NCI-H82 (cell line): ENCODE measurements at places on chromosomes 11 and 22.

DNA sequence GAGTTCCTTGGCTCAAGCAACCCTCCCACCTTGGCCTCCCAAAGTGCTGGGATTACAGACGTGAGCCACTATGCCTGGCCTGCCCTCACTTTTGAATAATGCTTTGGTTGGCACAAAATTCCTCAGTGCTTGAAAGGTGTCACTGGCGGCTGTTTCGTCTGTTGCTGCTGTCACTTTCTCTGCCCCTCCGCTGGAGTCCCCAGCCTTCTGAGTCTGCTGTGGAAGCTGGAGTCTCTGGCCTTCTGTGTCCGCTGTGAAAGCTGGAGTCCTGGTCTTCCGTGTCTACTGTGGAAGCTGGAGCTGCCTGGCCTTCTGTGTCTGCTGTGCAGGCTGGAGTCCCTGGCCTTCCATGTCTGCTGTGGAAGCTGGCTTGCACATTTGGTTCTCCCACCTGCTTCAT is 4.9 kb upstream of the KRTAP5-1 start:
- DNase-seq: no peak

GRCh38 chr11:49151211-49151610 is 57.2 kb downstream of the FOLH1 start:
- no peak for DNase-seq

DNA sequence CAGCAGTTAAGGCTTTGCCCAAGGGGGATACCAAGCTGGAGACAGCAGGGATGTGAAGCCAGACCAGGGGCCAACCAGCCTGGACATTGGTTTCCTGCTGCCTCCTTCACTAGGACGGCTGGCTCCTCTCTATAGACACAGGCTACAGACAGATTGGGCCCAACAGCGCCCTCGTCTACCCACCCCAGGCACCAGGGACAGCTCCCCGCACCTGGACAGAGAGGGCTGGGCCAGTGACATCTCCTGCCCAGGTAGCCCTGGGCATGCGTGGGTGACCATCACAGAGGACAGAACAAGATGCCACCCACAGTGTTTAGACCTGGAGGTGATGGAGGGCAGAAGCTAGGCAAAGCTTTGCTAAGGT is 1.2 kb downstream of the DKK3 start:
- DNase-seq: no peak

- DNase-seq: no peak
Measured at GRCh38 chr11:72687326-72687725, 13.1 kb upstream of the PDE2A start.

DNA sequence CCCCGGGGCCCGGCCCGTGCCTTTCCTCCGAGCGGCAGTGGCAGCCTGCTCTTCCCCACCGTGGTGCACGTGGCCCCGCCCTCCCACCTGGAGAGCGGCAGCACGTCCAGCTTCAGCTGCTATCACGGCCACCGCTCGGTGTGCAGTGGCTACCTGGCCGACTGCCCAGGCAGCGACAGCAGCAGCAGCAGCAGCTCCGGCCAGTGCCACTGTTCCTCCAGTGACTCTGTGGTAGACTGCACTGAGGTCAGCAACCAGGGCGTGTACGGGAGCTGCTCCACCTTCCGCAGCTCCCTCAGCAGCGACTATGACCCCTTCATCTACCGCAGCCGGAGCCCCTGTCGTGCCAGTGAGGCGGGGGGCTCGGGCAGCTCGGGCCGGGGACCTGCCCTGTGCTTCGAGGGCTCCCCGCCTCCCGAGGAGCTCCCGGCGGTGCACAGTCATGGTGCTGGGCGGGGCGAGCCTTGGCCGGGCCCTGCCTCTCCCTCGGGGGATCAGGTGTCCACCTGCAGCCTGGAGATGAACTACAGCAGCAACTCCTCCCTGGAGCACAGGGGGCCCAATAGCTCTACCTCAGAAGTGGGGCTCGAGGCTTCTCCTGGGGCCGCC is 11.9 kb downstream of the C22orf31 start:
- no peak for DNase-seq

GRCh38 chr11:113487622-113488021 is 12.4 kb upstream of the DRD2 start:
- DNase-seq: no peak
